ENCODE measurements at places on chromosomes 16 and 17. TPM values are rescaled to one million over a fixed set of nuclear protein-coding genes. Genes with fewer than 3 reads are reported as not detected.

TMC6 gene
- 77.7 TPM for total RNA-seq

SLC35G6 gene
- not detected for total RNA-seq

ARSG gene
- total RNA-seq: 6.1 TPM

DNA sequence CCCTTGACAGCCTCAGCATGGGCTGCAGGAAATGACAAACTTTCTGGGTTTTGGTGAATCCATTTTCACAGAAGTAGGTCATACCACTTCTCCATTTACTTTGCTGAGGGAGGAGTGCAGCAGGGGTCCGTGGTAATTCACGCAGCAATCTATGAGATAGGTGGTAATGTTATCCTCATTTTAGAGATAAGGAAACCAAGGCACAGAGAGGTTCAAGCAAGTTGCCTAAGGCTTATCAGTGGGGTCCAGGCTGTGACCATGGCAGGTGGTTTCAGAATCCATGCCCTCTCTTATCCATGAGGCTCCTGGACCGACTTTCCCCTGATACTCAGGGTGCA lies 12.6 kb downstream of the TBX4 start:
- peaks cover 71% of the 10 kb centered on the region for H3K4me1 ChIP-seq
- peak overlapping the region; percentile 46 for H3K27ac ChIP-seq
- H3K36me3 ChIP-seq: no peaks in the 10 kb centered on the region
- no peak overlapping the region for H3K4me3 ChIP-seq

TAC4 gene
- 17.1 TPM for total RNA-seq

GRCh38 chr16:88917146-88917914 lies 50.9 kb upstream of the PABPN1L start:
- no peak overlapping the region for H3K4me3 ChIP-seq
- no peak for DNase-seq
- H3K27ac ChIP-seq: no peak overlapping the region

DNA sequence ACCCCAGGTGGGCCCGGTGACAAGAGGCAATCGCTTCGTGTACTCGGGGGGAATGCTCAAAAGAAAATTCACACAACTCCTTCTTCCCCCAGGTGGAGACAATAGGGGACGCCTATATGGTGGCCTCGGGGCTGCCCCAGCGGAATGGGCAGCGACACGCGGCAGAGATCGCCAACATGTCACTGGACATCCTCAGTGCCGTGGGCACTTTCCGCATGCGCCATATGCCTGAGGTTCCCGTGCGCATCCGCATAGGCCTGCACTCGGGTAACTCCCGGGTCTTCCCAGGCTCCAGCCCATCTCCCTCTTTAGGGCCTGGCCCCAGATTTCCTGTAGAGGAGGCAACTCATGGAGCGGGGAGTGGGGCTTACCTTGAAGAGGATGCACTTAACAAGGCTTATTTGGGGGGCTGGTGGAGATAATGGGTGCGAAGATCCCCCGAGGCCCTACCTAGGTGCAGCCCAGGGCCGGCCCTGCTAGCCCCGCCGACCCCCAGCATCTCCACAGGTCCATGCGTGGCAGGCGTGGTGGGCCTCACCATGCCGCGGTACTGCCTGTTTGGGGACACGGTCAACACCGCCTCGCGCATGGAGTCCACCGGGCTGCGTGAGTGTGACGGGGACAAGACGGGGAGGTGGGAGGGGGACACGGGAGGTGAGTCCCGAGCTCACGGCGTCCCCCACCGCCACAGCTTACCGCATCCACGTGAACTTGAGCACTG lies 13.0 kb downstream of the GUCY2D start:
- no peaks in the 10 kb centered on the region for H3K36me3 ChIP-seq
- no peaks in the 10 kb centered on the region for H3K27me3 ChIP-seq
- no peak overlapping the region for H3K27ac ChIP-seq
- H3K4me3 ChIP-seq: peak overlapping the region; percentile 66
- peaks cover 9% of the 10 kb centered on the region for H3K4me1 ChIP-seq

DNA sequence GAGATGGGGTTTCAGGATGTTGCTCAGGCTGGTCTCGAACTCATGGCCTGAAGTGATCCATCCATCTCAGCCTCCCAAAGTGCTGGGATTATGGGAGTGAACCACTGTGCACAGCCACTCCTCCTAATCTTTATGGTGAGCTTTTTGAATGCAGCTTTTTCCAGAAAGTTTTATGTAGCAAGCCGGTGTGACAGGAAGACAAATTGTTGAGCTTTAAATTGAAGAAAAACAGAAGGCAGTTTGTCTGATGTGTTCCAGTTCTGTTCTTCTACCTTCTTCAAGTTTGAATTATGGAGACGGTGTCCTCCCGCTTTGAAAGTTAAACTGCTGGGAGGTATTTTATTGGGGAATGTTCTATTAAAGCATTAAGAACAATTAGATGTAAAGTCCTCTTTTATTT lies 177.1 kb downstream of the SNX29 start:
- no peaks in the 10 kb centered on the region for H3K27me3 ChIP-seq
- no peak for DNase-seq
- no peak overlapping the region for H3K4me3 ChIP-seq
- H3K4me1 ChIP-seq: no peaks in the 10 kb centered on the region
- no peaks in the 10 kb centered on the region for H3K36me3 ChIP-seq

CNGB1 gene
- not detected for total RNA-seq

GRCh38 chr16:26542198-26542597 lies 524.5 kb upstream of the C16orf82 start:
- no peaks in the 10 kb centered on the region for H3K36me3 ChIP-seq
- no peak for DNase-seq
- no peaks in the 10 kb centered on the region for H3K27me3 ChIP-seq
- H3K27ac ChIP-seq: no peak overlapping the region

DNA sequence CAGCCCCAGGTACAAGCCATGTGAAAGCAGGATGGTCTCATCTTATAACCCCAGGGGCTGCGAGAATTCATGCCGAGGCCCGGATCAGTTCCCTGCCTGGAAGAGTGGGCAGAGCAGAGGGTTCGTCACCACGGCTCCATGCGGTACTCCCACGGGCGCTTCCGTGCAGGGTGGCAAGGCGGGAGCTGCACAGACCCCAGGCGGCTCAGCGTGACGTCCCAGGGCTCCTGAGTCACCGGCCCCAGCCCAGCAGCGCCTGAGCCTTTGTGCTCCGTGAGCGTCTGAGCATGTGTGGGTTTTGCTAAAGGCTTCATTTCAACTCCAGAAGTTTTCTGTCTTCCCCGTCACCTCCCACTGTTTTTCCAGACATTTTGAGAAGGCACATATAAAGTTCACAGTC lies 71.2 kb upstream of the CHMP6 start:
- H3K27ac ChIP-seq: no peak overlapping the region
- H3K27me3 ChIP-seq: no peaks in the 10 kb centered on the region
- peaks cover 2% of the 10 kb centered on the region for H3K36me3 ChIP-seq
- no peak for DNase-seq

DNA sequence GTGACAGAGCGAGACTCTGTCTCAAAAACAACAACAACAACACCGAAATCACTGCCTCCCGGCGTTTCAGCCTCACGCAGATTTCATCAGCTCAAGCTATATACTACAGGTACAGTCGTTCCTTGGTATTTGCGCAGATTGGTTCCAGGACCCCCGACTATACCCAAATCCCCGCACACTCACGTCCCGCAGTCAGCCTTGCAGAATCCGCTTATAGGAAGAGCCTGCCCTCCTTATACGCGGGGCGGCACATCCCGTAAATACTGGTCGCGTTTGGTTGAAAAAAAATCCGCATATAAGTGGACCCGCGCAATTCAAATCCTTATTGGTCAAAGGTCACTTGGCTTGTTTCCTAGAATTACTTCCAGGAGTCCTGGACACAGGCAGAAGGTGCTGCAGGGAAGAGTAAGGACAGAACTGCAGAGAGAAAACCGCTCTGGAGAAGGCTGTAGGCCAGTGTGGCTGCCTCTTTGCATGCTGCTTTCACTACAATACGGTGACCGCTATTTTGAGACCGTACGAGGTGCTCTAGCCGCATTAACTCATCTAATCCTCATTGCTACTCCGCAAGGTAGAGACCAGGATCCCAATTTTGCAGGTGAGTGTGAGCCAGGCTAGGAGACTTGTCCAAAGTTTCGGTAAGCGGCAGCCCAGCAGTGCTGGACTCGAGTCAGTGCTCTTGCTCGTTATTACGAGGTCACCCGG lies 718 bp downstream of the NDUFAB1 start:
- peak overlapping the region; percentile 92 for H3K4me3 ChIP-seq
- peak overlapping the region; percentile 50 for H3K27ac ChIP-seq
- H3K4me1 ChIP-seq: no peaks in the 10 kb centered on the region

DNA sequence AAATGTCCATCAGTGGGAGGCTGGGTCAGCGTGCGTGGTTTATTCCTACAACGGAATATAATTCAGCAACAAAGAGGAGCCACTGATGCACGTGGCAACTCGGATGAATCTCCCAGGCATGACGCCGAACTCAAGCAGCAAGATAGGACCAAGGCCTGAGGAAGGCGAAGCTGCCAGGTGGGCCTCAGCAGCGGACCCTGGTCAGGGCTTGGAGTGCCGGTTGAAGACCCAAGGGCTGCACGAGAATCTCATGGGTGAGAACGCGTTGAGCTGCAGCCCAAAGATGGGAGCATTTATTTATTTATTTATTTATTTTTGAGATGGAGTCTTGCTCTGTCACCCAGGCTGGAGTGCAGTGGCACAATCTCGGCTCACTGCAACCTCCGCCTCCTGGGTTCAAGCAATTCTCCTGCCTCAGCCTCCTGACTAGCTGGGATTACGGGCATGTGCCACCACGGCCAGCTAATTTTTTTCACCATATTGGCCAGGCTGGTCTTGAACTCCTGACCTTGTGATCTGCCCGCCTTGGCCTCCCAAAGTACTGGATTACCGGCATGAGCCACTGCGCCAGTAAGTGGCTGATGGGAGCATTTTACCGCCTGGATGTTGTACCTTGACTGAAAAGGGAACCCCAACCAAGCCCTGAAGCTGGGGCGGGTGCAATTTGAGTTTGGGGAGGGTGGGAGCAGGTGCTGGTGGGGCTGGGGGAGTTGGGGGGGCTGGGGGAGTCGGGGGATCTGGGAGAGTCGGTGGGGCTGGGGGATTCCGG lies 18.1 kb upstream of the BAHCC1 start:
- H3K4me3 ChIP-seq: no peak overlapping the region
- no peak overlapping the region for H3K27ac ChIP-seq
- DNase-seq: no peak
- H3K27me3 ChIP-seq: no peaks in the 10 kb centered on the region
- H3K36me3 ChIP-seq: no peaks in the 10 kb centered on the region

KRTAP9-8 gene
- not detected for total RNA-seq

DNA sequence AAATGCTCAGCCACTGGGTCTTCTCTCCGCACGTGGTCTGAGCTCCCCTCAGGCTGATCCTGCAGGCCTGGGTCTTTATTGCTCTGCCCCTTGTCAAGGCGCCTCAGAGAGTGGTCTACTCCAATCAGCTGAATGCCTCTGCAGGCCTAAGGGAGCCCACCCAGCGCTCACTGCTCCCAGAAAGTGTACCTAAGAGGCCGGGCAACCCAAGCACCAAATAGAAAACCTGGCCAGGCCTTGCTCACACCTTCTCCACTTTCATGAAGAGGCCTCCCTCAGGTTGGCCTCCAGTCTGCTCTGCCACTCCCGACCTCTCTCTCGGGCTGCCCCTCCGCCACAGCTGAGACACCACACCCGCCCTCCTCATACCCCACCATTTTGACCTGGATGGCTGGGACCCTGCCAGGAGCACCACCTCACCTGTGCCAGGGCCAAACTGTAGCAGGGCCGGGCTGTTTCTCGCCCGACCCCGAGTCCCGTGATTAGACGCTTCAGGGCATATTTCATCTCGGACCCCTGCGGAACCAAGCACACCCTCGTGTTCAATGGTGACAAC lies 665 bp downstream of the MYBBP1A start:
- peak overlapping the region; percentile 91 for H3K27ac ChIP-seq
- peak overlapping the region; percentile 85 for H3K4me3 ChIP-seq
- no peak for DNase-seq
- no peaks in the 10 kb centered on the region for H3K4me1 ChIP-seq
- H3K27me3 ChIP-seq: no peaks in the 10 kb centered on the region
- no peaks in the 10 kb centered on the region for H3K36me3 ChIP-seq
